T-helper 1 cell (primary cell): ENCODE measurements at places on chromosomes 11 and 22.

DNA sequence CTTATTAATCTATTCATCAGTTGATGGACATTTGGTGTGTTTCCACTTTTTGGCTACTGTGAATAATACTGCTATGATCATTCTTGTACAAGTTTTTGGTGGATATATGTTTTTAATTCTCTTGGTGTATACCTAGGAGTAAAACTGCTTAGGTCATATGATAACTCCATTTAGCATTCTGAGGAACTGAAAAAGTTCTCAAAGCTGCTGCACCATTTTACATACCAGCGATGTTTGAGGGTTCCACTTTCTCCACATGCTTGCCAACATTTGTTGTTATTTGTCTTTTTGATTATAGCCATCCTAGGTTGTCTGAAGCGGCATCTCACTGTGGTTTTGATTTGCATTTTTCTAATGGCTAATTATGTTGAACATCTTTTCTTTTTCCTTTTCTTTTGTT is 4.1 kb upstream of the ACER3 start:
- DNase-seq = no peak

DNA sequence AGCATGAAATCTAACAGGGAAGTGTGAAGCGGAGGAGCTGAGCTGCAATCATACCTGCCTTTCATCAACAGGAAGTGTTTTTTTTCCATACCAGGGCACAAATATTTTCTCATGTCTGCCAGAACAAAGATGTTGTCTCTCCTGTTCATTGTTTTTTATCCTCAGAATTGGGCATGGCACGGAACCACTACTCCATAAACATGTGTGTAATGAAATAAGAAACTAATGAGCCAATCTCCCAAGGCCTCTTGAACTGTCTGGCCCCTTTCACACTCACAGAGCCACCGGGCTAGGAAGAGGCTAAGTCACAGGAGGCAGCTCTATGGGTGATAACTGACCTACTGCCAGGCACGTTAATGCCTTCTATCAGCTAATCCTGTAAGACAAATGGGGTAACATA is 124.4 kb downstream of the ETS1 start:
- DNase-seq = no peak

GRCh38 chr22:38208551-38208968 is 6.8 kb downstream of the MAFF start:
- DNase-seq = no peak

GRCh38 chr11:109526931-109527330 is 104.9 kb downstream of the C11orf87 start:
- DNase-seq = no peak

GRCh38 chr22:33896575-33897447 is 23.5 kb downstream of the LARGE1 start:
- DNase-seq = no peak

DNA sequence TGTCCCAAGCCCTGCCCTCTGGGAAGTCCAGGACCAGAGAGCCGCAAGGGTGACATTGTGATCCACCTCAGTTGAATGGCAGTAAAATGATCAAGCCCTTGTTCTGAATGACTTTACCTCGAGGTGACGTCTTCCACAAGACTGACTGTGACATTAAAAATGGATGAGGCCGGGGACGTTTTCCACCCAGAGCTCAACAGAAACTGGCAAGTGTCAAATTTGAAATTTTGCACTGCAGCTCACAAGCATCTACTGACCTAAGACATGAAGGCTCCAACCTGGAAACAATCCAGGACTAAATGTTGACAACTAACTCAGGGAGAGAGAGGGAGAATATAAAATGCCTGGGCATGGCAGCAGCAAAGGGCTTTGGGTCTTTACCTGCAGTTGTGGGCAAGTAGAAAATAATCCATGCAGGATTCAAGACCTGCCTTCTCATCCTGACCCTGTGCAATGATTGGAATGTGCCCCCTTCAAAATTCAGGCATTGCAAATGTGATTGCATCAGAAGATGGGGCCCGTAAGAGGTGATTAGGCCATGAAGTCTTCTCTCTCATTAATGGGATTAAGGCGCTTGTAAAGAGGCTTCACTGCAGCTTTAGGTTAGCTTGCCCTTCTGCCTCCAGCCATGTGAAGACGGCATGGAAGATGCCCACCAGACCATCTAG is 33.6 kb upstream of the CLMP start:
- DNase-seq = no peak

GRCh38 chr11:68940651-68941323 is 37.1 kb downstream of the IGHMBP2 start:
- no peak for DNase-seq

- no peak for DNase-seq
Observed at GRCh38 chr11:120432056-120433018, 79.2 kb upstream of the GRIK4 start.

DNA sequence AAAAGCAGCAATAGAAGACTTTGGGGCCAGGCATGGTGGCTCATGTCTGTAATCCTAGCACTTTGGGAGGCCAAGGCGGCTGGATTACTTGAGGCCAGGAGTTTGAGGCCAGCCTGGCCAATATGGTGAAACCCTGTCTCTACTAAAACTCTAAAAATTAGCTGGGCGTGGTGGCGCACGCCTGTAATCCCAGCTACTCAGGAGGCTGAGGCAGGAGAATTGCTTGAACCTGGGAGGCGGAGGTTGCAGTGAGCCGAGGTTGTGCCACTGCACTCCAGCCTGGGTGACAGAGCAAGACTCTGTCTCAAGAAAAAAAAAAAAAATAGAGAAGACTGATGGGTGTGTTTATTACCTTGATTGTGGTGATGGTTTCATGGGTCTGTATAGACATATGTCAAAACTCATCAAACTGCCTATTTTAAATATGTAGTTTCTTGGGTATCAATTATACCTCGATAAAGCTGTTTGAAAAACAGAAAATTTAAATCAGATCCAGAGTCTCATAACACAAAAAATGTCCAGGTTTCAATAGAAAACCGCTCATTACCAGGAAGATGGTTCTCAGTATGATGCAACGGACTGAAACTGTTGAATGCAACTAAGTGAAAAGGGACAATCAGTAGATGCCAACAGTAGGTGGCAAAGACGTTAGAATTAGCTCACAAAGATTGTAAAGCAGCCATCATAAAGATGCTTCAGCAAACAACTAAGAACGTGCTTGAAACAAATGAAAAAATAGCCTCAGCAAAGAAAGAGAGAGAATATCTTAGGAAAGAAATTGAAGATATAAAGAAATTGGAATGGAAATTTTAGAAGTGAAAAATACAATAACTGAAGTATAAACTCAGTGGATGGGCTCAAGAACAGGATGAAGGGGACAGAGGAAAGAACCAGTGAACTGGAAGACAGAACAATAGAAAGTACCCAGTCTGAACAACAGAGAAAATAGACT is 33.1 kb upstream of the SEPTIN5 start:
- no peak for DNase-seq

DNA sequence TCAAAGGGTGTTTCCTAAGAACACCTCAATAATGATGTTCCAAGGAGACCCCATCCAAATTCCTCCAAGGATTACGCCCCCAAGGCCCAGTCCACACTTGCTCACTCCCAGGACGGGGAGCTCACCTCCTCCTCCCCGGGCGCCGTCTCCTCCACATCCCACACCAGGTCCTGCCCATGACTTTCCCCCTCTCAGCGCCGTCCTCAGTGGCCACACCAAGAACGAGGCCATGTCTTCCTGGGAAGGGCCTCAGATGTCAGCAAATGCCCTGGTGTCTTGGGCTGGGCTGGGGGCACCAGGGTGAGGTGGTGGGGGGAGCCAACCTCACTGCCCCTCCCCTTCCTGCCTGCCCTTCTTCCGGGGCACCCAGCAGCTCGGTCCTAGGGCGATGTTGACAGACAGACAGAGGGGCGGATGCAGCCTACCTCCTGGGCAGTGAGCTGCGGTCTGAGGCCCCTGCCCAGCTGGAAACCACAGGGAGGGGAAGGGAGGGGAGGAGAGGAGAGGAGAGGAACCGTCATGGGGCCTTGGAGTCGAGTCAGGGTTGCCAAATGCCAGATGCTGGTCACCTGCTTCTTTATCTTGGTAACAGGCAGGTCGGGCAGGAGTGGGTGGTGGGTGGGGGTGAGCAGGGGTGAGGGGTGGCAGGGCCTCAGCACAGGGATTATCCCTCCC is at the start of the genes C11orf21 and TSPAN32:
C11orf21 (minus strand) TSS at position 288 of the 675 bp plus-strand sequence; CDS start at position 178, 110 bp downstream.
TSPAN32 (plus strand) TSS at position 383 of the 675 bp plus-strand sequence; CDS start at position 520, 137 bp downstream.
- DNase-seq = peak; percentile 42

DNA sequence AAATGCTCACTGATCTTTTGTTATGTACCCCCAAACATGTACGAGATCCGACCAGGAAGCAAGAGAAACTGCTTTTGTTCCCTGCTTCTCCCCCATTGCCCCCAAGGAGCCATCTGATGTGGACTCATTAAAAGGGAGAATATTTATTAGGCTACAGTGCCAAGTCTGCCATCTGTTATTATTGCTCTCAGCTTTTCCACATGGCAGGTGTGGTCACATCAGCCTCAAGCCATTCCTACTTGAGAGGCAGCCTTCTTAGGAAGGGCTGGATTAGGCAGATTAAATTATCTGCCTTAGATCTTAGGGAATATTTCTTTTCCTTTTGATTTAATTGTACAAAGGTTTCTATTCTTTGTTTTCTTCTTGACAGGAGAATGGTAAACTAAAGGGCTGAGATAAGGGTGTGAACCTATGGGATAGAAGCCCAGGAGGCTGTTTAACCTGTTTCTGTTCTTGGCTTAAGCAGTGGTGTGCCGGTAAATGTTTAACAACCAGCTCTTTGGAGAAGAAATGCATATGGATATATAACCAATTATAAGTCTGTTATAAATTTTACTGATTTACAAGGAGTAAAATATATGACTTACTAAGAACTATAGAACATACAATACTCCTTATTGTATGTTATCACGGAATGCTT is 88.8 kb downstream of the PDHX start:
- no peak for DNase-seq

GRCh38 chr11:68342459-68343158 is 30.2 kb downstream of the LRP5 start:
- no peak for DNase-seq

DNA sequence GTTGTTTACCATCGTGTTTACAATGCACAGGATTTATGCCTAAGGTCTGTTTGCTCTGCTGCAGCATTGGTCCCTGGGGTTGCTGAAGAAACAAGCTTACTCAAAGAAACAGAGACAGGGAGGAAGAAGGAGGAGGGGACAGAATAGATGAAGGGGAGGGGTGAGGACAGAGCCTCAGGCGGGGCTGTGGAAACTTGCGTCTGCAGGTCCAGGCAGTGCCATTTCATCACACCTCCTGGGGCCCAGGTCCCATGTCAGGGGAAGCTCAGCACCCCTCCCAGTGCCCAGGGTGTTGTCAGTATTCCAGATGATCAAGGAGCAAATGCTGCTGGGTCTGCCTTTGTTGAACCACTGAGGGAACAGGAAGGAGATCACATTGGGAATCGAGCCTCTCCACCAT is 1406.8 kb downstream of the TBC1D22A start:
- no peak for DNase-seq

- DNase-seq = no peak
Observed at GRCh38 chr11:24754406-24754805, 257.6 kb downstream of the LUZP2 start.

GRCh38 chr22:43256976-43257545 is 70.1 kb upstream of the TTLL12 start:
- no peak for DNase-seq

- no peak for DNase-seq
Observed at GRCh38 chr11:64864473-64865285, 13.7 kb downstream of the EHD1 start.

GRCh38 chr11:15720460-15720859 is 605.7 kb downstream of the INSC start:
- no peak for DNase-seq

- DNase-seq = no peak
Observed at GRCh38 chr11:130166457-130166784, 6.8 kb downstream of the ST14 start.

DNA sequence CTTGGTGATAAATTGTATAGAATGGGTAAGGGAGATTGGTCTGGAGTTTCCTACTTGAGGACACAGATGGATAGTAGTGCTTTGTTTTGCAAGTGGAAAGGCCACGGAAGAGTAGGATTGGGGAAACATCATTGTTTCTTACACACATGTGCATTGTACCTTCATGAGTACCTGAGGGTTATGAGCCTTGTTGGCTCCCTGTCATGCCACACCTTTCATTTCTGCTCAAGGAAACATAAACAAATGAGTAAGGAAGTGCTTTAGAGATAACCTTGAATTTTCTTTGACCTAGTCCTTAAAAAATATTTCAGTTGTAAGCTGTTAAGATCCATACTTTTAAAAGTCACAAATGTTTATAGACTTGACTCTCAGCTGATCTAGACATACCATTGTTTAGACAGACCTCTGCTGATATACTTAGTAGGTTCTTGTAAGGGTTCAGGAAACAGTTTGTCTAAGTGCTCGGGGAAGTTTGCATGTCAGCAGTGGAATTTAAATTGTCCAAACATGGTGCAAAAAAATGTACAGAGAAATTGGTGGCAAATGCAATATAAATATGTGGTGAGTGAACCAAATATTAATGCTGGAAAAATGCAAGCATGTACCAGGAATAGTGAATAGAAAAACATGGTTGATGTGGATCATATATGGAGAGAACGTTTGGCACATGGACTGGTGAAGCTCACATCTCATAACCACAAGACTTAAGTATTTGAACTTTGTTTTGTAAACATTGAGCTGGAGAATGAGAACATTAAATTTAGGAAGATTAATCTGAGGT is 40.9 kb downstream of the GAS2 start:
- no peak for DNase-seq

DNA sequence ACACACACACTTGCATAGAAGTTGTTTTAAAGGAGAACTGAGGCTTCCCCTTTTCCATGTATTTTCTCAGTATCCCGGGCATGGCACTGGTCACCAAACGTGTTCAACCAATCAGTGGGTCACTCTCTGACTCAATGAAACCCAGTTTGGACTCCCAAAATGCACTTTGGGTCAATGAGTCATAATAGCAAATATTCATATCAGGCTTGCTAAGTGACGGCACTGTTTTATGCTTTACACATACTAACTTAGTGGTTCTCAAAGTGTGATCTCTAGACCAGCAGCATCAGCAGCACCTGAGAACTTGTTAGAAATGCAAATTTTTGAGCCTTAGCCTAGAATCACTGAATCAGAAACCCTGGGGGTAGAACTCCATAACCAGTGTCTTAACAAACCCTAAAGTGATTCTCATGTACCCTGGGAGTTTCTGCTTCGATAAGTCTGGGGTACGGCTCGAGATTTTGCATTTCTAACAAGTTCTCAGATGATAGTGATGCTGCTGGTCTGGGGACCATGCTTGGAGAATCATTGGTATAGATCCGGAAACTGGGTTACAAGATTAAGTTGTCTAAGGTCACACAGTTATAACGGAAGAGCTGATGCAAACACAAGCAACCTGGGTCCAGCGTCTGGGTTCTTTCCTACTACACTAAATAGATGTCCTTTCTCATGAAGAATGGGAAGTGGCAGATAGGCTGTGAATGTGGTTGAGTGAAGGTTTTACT is 35.6 kb downstream of the ETS1 start:
- no peak for DNase-seq

- DNase-seq = no peak
Observed at GRCh38 chr11:79481795-79482194, 41.0 kb upstream of the TENM4 start.

GRCh38 chr11:34996958-34997357 is 80.5 kb downstream of the PDHX start:
- no peak for DNase-seq
